Naive thymus-derived CD4-positive, alpha-beta T cell (primary cell): ENCODE measurements at places on chromosomes 5 and 9.

GRCh38 chr5:39469777-39470415 lies 45.1 kb upstream of the DAB2 start:
- no peaks in the 10 kb centered on the region for H3K27me3 ChIP-seq
- no peak overlapping the region for H3K4me3 ChIP-seq
- H3K36me3 ChIP-seq, result no peaks in the 10 kb centered on the region
- no peak overlapping the region for H3K27ac ChIP-seq

GRCh38 chr9:14151451-14151850 lies 162.5 kb downstream of the NFIB start:
- no peak overlapping the region for H3K4me3 ChIP-seq
- H3K27ac ChIP-seq, result no peak overlapping the region
- no peaks in the 10 kb centered on the region for H3K4me1 ChIP-seq
- DNase-seq, result no peak
- no peaks in the 10 kb centered on the region for H3K36me3 ChIP-seq
- H3K27me3 ChIP-seq, result no peaks in the 10 kb centered on the region

- H3K36me3 ChIP-seq, result no peaks in the 10 kb centered on the region
- H3K4me3 ChIP-seq, result no peak overlapping the region
- no peaks in the 10 kb centered on the region for H3K27me3 ChIP-seq
- H3K27ac ChIP-seq, result no peak overlapping the region
- no peaks in the 10 kb centered on the region for H3K4me1 ChIP-seq
Measured at GRCh38 chr9:82606492-82607382, 456.2 kb downstream of the RASEF start.

DNA sequence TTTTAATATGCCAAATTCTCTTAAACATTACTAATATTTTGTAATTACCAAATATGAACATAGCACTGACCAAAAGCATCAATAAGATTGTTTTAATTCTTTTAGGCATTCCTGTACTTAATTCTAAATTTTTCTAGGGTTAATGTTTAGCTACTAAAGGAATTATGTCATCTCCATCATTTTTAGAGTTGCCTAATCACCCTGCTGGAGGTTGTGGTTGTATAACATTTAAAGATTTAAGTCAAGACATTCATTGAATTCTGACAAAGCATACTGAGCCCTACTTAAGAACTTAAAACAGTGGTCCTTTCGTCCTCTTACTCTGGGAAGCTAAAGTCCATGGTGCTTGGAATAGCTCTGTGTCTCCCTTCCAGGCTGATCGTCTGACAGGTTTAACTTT lies 28.1 kb upstream of the DAB2 start:
- H3K27ac ChIP-seq, result no peak overlapping the region
- H3K36me3 ChIP-seq, result no peaks in the 10 kb centered on the region
- DNase-seq, result no peak

GRCh38 chr5:176671399-176671798 lies 24.1 kb downstream of the TSPAN17 start:
- H3K27ac ChIP-seq, result no peak overlapping the region
- no peaks in the 10 kb centered on the region for H3K27me3 ChIP-seq

DNA sequence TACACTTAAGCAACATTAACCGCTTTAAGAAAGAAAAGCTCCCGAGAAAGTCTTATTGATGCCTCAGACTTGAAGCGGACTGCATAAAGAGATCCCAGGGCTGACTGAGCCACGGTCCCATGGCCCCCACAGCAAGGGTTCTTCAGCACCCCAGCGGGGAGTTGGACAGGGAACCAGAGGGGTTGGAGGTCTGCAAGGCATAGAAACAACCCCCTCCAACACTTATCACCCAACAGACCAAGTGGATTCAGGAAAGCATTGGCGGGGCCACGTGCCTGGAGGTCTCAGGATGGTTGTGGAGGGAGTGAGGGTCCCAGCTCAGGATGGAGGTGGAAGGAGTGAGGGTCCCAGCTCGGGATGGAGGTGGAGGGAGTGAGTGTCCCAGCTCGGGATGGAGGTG lies 143.7 kb upstream of the IRX2 start:
- no peak overlapping the region for H3K4me3 ChIP-seq
- H3K27ac ChIP-seq, result no peak overlapping the region
- no peaks in the 10 kb centered on the region for H3K27me3 ChIP-seq
- no peak for DNase-seq
- no peaks in the 10 kb centered on the region for H3K4me1 ChIP-seq

DNA sequence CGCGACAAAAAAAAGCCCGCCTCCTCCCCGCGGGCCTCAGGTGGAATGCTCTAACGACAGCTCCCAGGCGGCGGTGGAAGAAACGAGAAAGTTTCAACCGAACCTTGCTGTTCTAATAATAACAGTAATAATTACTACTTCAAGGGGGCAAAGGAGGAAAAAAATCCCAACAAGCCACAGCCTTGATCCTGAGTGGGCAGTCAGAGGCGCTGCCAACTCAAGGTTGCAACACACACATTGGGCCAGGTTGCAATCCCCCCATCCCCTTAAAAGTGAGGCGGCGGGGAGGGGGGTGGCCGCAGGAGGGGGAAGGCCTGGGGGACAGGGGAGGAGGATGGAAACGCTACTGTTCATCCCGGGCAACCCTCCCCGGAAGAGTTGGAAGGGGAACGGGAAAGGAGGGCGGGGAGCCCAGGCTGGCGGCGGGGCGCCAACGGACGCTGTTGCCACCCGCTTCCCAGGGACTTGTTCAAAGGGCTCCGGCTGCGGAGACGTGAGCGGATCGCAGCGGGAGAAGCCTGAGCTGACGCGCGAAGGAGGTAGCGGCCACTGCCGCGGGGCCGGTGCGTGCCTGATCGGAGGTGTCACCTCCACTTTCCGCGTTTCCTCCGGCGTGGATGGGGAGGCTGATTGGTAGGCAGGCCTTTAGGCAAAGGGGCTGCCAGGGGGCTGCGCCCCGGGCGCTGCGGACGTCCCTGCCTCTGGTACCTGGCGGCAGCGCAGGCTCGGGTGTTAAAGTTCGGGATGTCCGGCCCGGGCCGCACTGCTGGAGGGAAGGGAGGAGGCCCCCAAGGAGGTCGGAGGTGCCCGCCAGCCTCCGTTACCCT lies 647 bp downstream of the SMARCA2 start:
- peak overlapping the region; percentile 92 for H3K27ac ChIP-seq
- H3K36me3 ChIP-seq, result peaks cover 17% of the 10 kb centered on the region
- H3K4me3 ChIP-seq, result peak overlapping the region; percentile 98
- H3K27me3 ChIP-seq, result no peaks in the 10 kb centered on the region
- peaks cover 27% of the 10 kb centered on the region for H3K4me1 ChIP-seq

DNA sequence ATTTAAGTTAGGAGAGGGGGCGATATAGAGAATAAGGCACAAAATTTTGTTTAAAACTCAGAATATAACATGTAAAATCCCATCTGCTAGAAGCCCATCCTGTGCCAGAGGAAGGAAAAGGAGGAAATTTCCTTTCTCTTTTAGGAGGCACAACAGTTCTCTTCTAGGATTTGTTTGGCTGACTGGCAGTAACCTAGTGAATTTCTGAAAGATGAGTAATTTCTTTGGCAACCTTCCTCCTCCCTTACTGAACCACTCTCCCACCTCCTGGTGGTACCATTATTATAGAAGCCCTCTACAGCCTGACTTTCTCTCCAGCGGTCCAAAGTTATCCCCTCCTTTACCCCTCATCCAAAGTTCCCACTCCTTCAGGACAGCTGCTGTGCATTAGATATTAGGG lies 18.3 kb downstream of the MOCS2 start:
- H3K4me3 ChIP-seq, result no peak overlapping the region
- no peaks in the 10 kb centered on the region for H3K27me3 ChIP-seq
- H3K4me1 ChIP-seq, result peaks cover 10% of the 10 kb centered on the region
- H3K36me3 ChIP-seq, result no peaks in the 10 kb centered on the region
- no peak overlapping the region for H3K27ac ChIP-seq

DNA sequence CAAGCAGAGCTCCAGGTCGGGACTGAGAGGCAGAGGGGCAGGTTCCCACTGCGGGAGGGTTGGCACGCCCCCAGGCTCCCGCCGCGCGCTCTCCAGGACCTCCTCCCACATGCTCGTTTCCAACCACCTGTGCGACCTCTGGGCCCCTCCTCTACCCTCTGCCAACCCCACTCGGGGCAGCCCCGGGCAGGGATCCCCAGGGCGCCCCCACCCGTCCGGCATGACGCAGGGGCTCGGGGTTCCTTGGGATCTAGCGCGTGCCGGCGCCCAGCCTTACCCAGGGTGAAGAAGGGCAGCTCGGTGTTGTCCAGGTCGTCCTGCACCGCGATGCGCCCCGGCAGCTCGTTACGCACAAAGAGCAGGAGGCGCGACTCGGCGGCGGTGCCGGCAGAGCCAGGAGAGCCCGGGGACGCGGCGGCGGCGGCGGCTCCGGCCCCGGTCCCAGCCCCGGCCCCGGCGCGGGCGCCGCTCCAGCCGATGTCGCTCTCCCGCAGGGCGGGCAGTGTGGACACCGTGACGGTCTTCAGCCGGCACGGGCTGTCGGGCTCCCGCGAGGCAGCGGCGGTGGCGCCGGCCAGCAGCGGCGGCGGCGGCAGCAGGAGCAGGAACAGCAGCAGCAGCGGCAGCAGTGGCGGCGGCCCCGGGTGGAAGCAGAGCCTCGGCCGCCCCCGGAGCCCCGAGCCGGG lies 494 bp downstream of the ASTN2 start:
- H3K4me3 ChIP-seq, result no peak overlapping the region
- no peaks in the 10 kb centered on the region for H3K4me1 ChIP-seq
- H3K27me3 ChIP-seq, result no peaks in the 10 kb centered on the region
- H3K36me3 ChIP-seq, result no peaks in the 10 kb centered on the region

- H3K27ac ChIP-seq, result no peak overlapping the region
- H3K4me1 ChIP-seq, result no peaks in the 10 kb centered on the region
- H3K4me3 ChIP-seq, result no peak overlapping the region
- no peaks in the 10 kb centered on the region for H3K27me3 ChIP-seq
- no peaks in the 10 kb centered on the region for H3K36me3 ChIP-seq
- no peak for DNase-seq
Measured at GRCh38 chr9:124125651-124125977, 114.0 kb downstream of the LHX2 start.

DNA sequence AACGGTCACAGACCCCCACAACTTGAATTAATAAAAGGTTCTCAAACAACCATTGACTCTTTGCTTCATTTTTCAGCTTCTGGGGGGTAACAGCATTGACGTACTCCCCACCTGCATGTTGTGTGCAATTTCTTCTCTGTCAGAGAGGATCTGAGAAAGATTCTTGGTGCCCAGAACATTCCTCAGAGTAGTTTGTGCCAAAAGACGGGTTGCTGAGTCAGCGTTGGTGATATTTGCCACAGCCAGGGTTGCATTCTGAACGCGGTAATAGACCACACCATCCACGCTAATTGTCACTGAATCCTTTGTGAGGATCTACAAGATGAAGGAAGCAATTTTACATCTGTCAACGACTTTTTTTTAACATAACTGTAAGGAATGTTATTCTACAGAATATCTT lies 21.0 kb downstream of the STOM start:
- H3K27ac ChIP-seq, result no peak overlapping the region
- peaks cover 23% of the 10 kb centered on the region for H3K36me3 ChIP-seq
- no peaks in the 10 kb centered on the region for H3K27me3 ChIP-seq
- no peak for DNase-seq
- peaks cover 28% of the 10 kb centered on the region for H3K4me1 ChIP-seq

- H3K36me3 ChIP-seq, result no peaks in the 10 kb centered on the region
- peaks cover 35% of the 10 kb centered on the region for H3K4me1 ChIP-seq
- H3K27ac ChIP-seq, result no peak overlapping the region
- H3K4me3 ChIP-seq, result no peak overlapping the region
- no peaks in the 10 kb centered on the region for H3K27me3 ChIP-seq
- no peak for DNase-seq
Measured at GRCh38 chr5:54746777-54747398, 229.3 kb downstream of the SNX18 start.

- H3K4me3 ChIP-seq, result no peak overlapping the region
- no peaks in the 10 kb centered on the region for H3K4me1 ChIP-seq
- no peak overlapping the region for H3K27ac ChIP-seq
- DNase-seq, result no peak
- H3K36me3 ChIP-seq, result no peaks in the 10 kb centered on the region
- no peaks in the 10 kb centered on the region for H3K27me3 ChIP-seq
Measured at GRCh38 chr9:99582814-99583213, 238.9 kb upstream of the NR4A3 start.

GRCh38 chr9:75230469-75230868 lies 142.2 kb downstream of the OSTF1 start:
- no peak for DNase-seq
- H3K27ac ChIP-seq, result no peak overlapping the region
- no peaks in the 10 kb centered on the region for H3K27me3 ChIP-seq
- no peaks in the 10 kb centered on the region for H3K36me3 ChIP-seq
- no peak overlapping the region for H3K4me3 ChIP-seq
- no peaks in the 10 kb centered on the region for H3K4me1 ChIP-seq

- no peaks in the 10 kb centered on the region for H3K36me3 ChIP-seq
- DNase-seq, result no peak
- H3K4me3 ChIP-seq, result no peak overlapping the region
- no peak overlapping the region for H3K27ac ChIP-seq
Measured at GRCh38 chr5:54887663-54888062, 97.7 kb downstream of the ESM1 start.

GRCh38 chr9:98099346-98099745 lies 19.7 kb downstream of the TRIM14 start:
- H3K27me3 ChIP-seq, result no peaks in the 10 kb centered on the region
- peaks cover 4% of the 10 kb centered on the region for H3K36me3 ChIP-seq

DNA sequence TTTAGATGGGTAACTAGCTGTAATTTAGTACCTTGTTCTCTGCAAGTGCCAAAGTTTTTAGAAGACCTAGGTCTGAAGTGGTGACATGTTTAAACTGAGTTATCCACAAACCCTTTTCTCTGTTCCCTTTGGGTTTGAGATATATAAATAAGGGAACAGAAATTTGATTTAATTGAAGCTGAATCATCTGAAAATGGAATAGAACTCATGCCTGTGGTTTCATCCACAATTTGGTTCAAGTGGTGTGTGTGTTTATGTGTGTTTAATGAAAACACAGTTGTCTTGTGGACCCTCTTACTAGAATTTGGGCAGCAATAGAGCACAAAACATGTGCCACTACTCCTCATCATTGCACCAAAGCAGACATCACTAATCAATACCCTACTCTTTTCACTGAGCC lies 216.9 kb downstream of the GLIS3 start:
- H3K4me1 ChIP-seq, result no peaks in the 10 kb centered on the region
- no peaks in the 10 kb centered on the region for H3K27me3 ChIP-seq
- no peak overlapping the region for H3K4me3 ChIP-seq
- no peaks in the 10 kb centered on the region for H3K36me3 ChIP-seq

DNA sequence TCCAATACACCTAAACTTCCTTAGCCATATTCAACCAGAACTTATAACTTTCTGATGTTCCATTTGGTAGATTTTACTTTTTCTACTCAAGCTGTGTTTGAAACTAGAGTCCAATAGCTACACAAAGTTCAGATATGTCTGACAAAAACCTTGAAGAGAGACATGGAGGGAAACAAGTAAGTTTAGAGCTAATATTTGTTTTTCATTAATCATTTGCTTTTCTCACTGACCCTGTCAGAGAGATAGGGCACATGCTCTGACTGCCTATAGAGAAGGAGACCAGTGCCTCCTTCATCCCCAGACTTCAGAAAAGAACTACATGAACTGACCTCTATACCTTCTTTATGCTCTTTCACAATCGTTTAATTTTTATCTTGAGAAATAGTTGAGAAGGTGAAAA lies 157.0 kb upstream of the PPP1R2B start:
- no peaks in the 10 kb centered on the region for H3K4me1 ChIP-seq
- DNase-seq, result no peak
- H3K4me3 ChIP-seq, result no peak overlapping the region
- no peak overlapping the region for H3K27ac ChIP-seq
- no peaks in the 10 kb centered on the region for H3K27me3 ChIP-seq
- no peaks in the 10 kb centered on the region for H3K36me3 ChIP-seq

GRCh38 chr9:78030296-78030552 lies 1.4 kb downstream of the GNAQ start:
- H3K4me1 ChIP-seq, result peaks cover 5% of the 10 kb centered on the region
- H3K36me3 ChIP-seq, result no peaks in the 10 kb centered on the region
- DNase-seq, result no peak
- no peaks in the 10 kb centered on the region for H3K27me3 ChIP-seq
- H3K27ac ChIP-seq, result peak overlapping the region; percentile 72
- H3K4me3 ChIP-seq, result peak overlapping the region; percentile 58
